ENCODE measurements at places on chromosomes 13 and 19.

DNA sequence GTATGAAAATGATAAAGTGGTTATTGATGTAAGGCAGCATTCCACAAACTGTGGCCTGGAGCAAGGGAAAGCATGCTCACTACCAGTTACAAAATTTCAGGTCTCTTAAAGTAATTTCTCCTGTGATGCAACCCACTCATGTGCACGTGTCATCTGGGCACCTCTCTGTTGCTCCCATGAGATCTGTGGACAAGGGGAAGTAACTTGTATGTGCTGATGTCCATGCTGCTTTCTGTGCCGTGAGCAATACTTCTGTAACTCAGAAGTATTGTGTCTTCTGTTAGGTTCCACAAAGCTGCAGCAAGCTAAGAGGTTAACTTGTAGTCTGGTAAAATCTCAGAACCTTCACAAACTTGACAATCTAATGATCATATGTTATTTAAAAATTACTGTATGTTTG is 930.0 kb upstream of the SLITRK6 start:
- DNase-seq = no peak

DNA sequence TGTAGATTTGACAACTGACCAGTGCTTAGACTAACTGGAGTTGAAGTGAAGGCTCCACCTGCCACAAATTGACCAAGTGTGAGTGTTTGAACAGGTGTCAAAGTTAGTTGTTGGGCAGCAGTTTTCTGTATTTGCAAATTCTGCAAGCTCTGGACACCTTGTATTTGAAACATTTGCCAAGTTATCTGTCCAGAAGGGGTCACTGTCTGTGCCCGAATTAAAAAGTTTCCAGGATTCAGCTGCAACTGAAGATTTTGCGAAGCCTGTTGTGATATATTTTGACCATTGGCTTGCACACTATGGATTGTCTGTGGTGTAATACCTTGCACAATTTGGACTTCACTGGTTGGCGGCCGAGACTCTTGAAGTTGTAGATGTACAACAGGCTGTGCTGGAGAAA is 1690.7 kb downstream of the SLITRK5 start:
- DNase-seq = no peak

GRCh38 chr19:39111593-39112199 is 13.9 kb upstream of the PAK4 start:
- DNase-seq = no peak

- no peak for DNase-seq
Observed at GRCh38 chr19:2488405-2488941, 12.5 kb downstream of the GADD45B start.

DNA sequence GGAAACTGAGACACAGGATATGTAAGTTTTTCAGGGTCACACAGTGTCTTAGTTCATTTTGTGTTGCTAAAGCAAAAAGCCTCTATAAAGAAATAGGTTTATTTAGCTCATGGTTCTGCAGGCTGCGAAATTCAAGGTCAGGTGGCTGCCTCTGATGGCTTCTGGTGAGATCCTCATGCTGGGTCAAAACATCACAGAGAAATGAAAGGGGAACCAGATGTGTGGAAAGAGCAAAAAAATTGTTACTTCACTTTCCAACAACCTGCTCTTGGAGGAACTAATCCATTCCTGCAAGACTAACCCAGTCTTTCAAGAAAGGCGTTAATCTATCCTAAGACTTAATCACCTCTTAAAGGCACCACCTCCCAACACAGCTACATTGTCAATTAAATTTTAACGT is 64.2 kb upstream of the UBL3 start:
- DNase-seq = no peak

GRCh38 chr13:33606692-33607091 is 211.3 kb upstream of the RFC3 start:
- no peak for DNase-seq

- DNase-seq = no peak
Observed at GRCh38 chr19:17753976-17754375, 2.7 kb downstream of the FCHO1 start.

DNA sequence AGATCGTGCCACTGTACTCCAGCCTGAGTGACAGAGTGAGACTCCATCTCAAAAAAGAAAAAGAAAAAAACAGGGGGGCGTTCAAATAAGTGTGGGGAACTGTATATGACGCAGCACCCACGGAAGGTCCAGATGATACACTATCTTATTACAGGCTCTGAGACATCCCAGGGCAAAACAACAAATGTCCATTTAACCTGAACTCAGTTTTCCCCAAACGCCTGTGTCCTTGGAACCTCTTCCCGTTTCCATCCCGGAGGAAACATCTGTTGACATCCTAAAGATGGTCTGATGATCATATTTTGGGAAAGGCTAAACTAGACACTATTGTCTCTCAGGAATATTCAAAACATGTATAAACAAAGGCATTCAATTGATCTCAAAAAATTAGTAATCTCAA is 72.4 kb downstream of the COL4A1 start:
- no peak for DNase-seq

DNA sequence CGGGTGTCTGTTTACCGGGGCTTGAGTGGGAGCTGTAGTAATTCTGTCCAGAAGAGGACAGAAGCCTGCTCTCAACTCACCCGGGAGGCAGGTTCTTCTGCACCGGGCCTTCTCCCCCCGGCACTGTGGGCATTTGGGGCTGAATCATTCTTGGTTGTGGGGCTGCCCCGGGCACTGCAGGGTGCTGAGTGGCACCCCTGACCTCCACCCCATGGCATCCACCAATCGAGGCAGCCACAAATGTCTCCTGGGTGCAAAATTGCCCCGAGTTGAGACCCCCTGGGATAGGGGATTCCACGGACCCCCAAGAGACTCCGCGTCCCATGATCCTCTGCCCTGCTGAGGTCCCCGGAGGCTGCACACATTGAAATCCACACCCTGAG is 68.8 kb downstream of the GNG7 start:
- DNase-seq = no peak

All from activated T-helper 1 cell treated with Interleukin-2 at 50 U/mL for 16 hours (primary cell).